Stimulated activated CD4-positive, alpha-beta T cell treated with anti-CD3 and anti-CD28 coated beads, Interleukin-2, amount 100 ng/mL, for 48 hours (primary cell): ENCODE measurements at places on chromosomes 1 and 21.
A peak's percentile ranks its signal among the peaks of the same experiment; 100 is the strongest.

DNA sequence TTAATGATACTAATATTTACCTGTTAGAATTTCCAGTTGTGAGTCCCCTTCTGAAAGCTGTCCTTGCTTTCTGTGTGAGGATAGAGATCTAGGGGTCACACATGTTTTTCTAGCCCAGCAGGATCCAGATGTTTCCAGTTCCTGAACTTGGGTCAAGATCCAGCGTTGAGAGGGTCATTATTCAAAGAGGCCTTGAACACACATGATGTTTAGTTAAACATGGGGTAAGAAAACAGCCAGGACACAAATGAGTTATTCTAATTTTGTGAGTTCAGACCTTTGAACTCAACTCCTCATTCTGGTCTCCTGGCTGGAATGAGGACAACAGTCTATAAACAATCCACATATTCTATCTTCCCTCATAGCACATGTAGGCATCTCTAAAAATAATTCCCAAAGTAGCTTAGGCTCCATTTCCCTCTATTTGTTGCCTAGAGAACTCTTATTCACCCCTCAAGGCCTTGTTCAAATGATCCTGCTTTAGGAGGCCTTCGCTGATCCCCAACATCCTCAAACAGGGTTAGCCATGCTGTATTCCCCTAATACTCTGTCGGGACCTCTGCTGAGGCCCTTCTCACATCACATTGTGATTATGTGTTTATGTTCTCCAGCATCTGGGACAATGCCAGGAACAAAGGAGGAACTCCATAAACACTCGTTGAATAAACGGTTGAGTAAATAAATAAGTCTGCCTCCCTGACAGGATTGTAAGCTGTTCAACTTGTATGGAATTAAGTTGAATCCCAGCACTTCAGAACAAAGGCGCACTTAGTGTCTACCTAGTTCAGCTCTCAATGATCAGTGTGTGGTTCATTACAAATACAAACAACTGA, 15.0 kb upstream of the KCNN3 start:
- no peak for DNase-seq

DNA sequence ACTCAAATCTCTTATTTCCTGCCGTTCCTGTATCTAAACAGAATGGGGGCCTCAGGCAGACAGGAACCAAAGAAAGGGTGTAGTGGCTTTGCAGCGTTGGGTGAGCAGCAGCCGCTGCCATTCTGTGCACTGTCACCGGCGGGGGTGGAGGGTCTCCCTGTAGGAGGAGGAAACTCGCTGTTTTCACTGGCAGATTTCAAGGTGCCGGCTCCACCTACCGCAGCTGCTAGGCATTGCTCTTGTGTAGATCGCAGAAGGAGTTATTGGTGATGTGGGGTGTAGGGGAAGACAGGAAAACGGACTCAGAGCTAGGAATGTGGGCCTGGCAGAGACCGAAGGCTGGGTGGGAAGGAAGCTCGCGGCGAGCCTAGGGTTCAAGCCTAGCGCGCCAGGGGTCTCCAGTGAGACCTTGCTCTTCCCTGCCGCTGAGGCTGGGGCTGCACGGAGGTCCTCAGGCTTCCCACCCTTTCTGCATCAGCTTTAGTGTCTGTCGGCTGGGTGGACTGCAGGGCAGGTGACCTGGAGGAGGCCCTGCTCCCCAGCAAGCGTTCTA, 20.8 kb downstream of the ATP5PO start:
- peak; percentile 56 for DNase-seq

DNA sequence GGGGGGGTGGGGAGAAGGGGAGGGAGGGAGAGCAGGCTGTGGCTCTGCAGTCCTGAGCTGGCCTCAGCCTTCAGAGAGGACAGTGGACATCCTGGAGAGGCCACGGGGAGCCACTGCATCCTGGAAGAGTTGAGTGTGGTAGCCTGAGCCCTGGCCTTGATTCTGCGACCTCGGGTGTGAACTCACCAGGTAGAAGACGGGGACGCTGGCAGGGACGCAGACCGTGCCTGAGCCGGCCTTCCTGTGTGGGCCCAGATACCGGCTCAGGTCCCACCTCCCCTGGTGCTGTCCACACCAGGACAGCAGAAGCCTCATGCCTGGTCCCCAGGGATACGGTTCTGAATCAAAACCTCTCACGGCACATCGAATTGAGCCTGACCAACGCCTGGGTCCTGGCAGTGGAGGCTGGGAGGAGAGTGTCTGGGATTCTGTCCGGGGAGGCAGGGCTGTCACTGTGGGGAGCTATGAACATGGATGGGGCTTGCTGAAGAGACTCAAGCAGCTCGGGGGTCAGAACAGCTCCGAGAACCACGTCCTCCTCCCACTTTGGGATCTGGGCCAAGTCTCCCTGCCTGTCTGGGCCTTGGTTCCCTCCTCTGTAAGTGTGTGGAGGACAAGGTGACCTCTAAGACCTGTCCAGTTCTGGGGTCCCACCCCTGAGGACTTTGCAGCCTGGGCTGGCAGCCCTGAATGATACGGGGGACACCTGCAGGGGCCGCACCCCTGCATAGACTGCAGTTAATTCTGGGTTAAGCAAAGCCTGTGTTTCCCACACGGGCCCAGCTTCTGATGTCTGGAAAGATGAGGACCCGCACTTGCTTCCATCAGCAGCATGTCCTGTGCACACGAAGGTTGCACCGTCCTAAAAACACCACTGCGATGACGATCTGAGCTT, 30.4 kb downstream of the RRP1 start:
- DNase-seq = no peak

- DNase-seq = no peak
Measured at GRCh38 chr1:53350853-53351767, 23.2 kb upstream of the LRP8 start.

DNA sequence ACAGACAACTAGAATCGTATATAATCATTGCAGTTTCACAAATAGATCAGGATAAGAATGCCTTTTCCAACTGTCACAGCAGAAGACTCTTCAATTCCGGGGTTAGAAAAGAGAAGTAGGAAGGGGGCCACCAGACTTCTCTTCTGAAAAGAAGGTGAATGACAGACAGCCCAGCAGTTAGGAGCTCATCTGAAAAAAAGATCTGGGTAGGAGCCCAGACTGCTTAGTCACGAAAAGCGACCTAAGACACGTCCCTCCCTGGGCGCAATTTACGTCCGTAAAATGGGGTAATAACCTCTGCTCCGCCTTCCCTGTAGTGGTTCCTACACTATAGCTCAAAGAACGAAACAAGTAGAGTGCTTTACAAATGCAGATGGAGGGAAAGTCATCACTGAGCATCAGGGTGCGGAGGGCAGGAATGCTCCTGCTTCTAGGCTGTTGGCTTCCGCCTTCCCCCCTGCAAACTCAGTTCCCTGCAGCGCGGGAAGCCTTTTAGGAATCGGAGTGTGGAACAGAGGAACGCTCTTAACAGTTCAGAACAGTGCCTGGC, 582 bp downstream of the ORC1 start:
- peak; percentile 40 for DNase-seq

- no peak for DNase-seq
Measured at GRCh38 chr1:160579216-160579701, at the start of gene CD84. Gene CD84, minus strand, starts transcription at chr1:160579496. Its CDS starts 59 bp downstream, at chr1:160579437.

GRCh38 chr1:116003823-116004222, 27.5 kb downstream of the SLC22A15 start:
- no peak for DNase-seq

DNA sequence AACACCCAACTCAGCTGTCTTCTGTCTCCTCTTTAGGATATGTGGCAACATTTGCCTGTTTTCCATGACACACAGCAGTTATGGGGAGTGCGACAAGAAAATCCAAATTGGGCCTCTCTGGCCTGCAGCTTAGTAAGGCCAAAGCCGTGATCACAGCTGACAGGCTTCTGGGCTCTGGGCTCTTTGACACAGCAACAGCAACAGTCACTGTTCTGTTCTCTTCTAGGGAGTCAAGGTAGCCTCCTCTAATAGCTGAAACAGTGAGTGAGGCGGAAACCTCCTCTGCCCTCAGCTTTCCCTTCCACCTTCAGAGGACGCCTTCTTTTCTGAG, 19.0 kb downstream of the CLCA1 start:
- DNase-seq = no peak

GRCh38 chr1:2816786-2817185, 15.3 kb upstream of the TTC34 start:
- DNase-seq = no peak

GRCh38 chr1:169495916-169496315, 10.2 kb upstream of the SLC19A2 start:
- DNase-seq = no peak

- no peak for DNase-seq
Measured at GRCh38 chr1:246583448-246584185, 17.4 kb downstream of the CNST start.
